ENCODE measurements at places on chromosomes 1 and 21.

DNA sequence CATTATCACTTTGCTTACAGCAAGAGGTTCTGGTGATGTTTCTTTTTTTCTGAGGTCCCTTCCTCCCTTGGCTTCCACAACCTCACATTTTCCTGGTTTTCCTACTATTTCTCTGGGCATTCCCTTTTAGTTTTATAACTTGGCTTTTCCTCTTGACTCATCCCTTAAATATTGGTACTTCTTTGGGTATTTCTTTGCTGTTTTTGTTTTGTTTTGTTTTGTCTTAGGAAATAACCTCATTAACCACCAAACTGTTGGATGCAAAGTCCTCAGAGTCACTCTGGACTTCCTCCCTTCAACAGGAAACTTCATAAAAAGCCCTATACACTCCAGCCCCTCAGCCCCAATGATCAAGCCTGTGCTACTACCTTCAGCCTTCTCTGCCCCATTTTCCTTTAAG lies 211.1 kb downstream of the DUSP10 start:
- no peak for DNase-seq

- no peak for DNase-seq
Observed at GRCh38 chr1:217577336-217577735, 53.6 kb downstream of the GPATCH2 start.

- no peak for DNase-seq
Observed at GRCh38 chr1:26016953-26017545, 4.5 kb upstream of the EXTL1 start.

DNA sequence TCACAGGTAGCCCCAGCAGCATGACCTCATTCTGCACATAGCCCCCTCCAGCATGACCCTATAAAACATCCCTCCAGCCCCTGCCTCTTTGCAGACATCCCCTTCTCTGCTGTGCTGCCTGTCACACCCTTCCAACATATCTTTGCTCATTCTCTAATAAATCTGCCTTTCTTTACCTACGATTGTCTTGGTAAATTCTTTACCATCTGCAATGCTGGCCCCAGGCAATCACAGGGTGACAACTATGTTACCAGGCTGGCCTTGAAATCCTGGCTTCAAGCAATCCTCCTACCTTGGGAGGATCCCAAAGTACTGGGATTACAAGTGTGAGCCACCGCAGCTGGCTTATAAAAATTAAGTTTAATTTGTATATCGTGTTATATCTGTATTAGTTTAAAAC lies 134.5 kb downstream of the VAV3 start:
- DNase-seq = no peak

GRCh38 chr1:91712981-91713841 lies 172.7 kb downstream of the TGFBR3 start:
- peak; percentile 63 for DNase-seq

DNA sequence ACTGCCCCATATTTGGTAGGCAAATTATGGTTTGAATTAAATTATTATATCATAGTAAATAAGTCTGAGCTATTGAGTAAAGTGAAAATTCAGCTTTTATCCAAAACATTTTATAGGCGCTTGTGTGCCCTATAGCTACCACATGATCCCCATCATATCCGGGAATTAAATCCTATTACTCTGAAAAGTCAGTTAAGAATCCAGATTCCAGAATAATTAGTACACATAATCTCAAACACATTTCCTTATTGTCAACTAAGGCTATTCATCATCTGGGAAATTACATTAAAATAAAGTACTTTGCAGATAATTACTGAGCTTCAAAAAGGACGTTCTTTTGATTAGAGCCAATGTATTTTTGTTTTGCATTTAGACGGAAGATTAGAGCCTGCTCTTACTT lies 72.3 kb downstream of the CTH start:
- DNase-seq = no peak

DNA sequence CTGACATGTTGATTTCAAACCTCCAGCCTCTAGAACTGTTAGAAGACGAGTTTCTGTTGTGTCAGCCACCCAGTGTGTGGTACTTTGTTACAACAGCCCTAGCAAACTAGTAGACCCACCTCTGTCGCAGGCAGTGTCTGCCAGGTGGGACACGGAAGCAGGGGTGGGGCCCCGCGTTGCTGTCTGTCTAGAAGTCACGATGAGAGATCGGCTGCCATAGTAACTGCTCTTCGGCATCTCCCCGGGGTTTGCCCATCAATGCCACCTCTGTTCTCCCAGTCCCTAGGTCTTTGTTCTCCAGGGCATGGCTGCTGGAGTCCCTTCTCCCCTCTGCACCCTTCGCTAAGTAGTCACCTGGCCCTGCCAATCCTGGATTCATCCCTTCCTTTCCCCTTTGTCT lies 15.2 kb upstream of the CLSTN1 start:
- no peak for DNase-seq
